ENCODE measurements at places on chromosomes 3 and 15. TPM values are rescaled to one million over a fixed set of nuclear protein-coding genes. Genes with fewer than 3 reads are reported as not detected.

Gene CBLB
- 78.9 TPM for total RNA-seq

Gene KBTBD8
- 7.4 TPM for total RNA-seq

Gene SCN10A
- not detected for total RNA-seq

Gene TLE3
- total RNA-seq = 109 TPM

- no peaks in the 10 kb centered on the region for H3K4me1 ChIP-seq
- H3K27me3 ChIP-seq = no peaks in the 10 kb centered on the region
- no peak for DNase-seq
- H3K4me3 ChIP-seq = no peak overlapping the region
Observed at GRCh38 chr3:33678073-33678472, 40.0 kb downstream of the CLASP2 start.

GRCh38 chr3:124076235-124076634 lies 84.3 kb upstream of the ROPN1 start:
- H3K36me3 ChIP-seq = no peaks in the 10 kb centered on the region
- H3K27me3 ChIP-seq = peaks cover 9% of the 10 kb centered on the region
- no peaks in the 10 kb centered on the region for H3K4me1 ChIP-seq
- DNase-seq = no peak

DNA sequence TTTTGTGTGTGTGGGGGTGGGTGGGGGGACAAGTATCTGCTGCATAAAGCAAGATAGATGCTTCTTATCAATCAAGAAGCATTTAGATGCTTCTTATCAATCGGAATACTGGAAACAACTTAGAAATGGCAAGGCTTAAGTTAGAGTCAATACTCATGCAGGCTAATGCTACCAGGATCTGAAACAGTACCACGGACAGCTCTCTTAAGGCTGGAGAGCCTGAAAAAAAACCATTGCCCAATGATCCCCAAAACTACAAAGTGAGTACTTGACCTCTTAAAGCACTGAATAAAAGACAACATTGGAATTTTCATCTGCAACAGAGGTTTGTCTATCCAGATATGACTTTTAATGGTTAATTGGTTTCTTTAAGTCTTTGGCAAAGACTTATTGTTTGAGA lies 262.3 kb downstream of the GAP43 start:
- no peaks in the 10 kb centered on the region for H3K4me1 ChIP-seq
- H3K27me3 ChIP-seq = peaks cover 9% of the 10 kb centered on the region
- no peak for DNase-seq
- no peaks in the 10 kb centered on the region for H3K36me3 ChIP-seq
- H3K27ac ChIP-seq = no peak overlapping the region

- H3K4me3 ChIP-seq = no peak overlapping the region
- H3K4me1 ChIP-seq = no peaks in the 10 kb centered on the region
- DNase-seq = no peak
- H3K27me3 ChIP-seq = peaks cover 12% of the 10 kb centered on the region
- no peaks in the 10 kb centered on the region for H3K36me3 ChIP-seq
- H3K27ac ChIP-seq = no peak overlapping the region
Observed at GRCh38 chr3:27253391-27253790, 115.8 kb downstream of the NEK10 start.

DNA sequence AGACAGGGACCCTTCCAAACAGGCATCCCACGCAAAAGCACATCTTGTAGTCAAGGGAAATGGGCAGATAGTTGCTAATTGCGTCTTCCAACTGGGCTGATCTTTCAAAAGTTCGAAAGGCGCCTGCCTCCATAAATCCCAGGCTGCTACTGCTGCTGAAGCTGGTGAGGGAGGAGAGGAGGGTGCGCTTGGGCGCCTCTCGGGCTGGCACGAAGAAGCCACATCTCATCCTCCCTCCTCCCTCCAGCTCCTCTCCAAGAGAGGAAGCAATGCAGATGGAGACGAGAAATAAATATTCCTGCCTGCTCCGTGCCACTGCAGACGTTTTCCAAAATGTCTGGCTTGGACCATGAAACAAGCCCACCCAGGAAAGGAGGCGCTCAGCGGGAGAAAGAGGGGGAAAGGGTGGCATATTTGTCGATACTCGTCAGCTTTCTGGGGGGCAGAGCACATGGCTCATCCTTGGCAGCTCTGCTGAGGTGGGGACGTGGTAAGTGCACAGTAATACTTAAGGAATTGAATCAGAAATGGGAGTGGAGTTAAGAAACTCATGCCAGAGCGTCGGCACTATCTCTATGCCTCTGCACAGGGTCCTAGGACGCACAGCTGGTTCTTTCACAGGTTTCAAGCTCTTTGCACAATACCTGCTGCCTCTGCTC lies 88.9 kb upstream of the FEZF2 start:
- no peaks in the 10 kb centered on the region for H3K36me3 ChIP-seq
- no peak overlapping the region for H3K4me3 ChIP-seq
- no peak for DNase-seq
- H3K27ac ChIP-seq = no peak overlapping the region
- H3K4me1 ChIP-seq = no peaks in the 10 kb centered on the region
- H3K27me3 ChIP-seq = no peaks in the 10 kb centered on the region

DNA sequence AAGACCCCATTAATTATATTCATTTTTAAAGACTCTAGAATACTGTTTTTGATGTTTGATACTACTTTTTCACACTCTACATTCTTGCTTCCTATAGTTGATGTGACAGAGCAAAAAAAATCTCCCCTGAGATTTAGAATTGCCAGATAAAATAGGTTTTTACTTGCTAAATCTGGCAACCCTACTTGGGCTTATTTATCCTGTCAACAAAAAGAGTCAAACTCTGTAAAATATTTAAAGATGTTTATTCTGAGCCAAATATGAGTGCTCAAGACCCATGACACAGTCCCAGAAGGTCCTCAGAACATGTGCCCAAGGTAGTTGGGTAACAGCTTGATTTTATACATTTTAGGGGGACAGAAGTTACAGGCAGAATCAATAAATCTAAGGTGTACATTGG lies 72.3 kb downstream of the DAPK2 start:
- no peak overlapping the region for H3K27ac ChIP-seq
- H3K27me3 ChIP-seq = no peaks in the 10 kb centered on the region
- no peaks in the 10 kb centered on the region for H3K36me3 ChIP-seq
- H3K4me3 ChIP-seq = no peak overlapping the region
- H3K4me1 ChIP-seq = peaks cover 22% of the 10 kb centered on the region

- H3K27ac ChIP-seq = no peak overlapping the region
- H3K36me3 ChIP-seq = no peaks in the 10 kb centered on the region
- peaks cover 3% of the 10 kb centered on the region for H3K27me3 ChIP-seq
- H3K4me3 ChIP-seq = no peak overlapping the region
- H3K4me1 ChIP-seq = no peaks in the 10 kb centered on the region
Observed at GRCh38 chr3:5227812-5228211, 40.3 kb downstream of the EDEM1 start.

GRCh38 chr15:37046876-37047614 lies 53.3 kb downstream of the MEIS2 start:
- no peak overlapping the region for H3K4me3 ChIP-seq
- no peaks in the 10 kb centered on the region for H3K36me3 ChIP-seq
- no peak overlapping the region for H3K27ac ChIP-seq
- H3K27me3 ChIP-seq = peaks cover 10% of the 10 kb centered on the region
- DNase-seq = no peak
- no peaks in the 10 kb centered on the region for H3K4me1 ChIP-seq

- no peak overlapping the region for H3K4me3 ChIP-seq
- H3K36me3 ChIP-seq = no peaks in the 10 kb centered on the region
- H3K27me3 ChIP-seq = peaks cover 5% of the 10 kb centered on the region
- H3K4me1 ChIP-seq = no peaks in the 10 kb centered on the region
- no peak for DNase-seq
- H3K27ac ChIP-seq = no peak overlapping the region
Observed at GRCh38 chr3:101193957-101194356, 126.4 kb downstream of the IMPG2 start.

GRCh38 chr3:148319161-148319915 lies 378.4 kb upstream of the AGTR1 start:
- no peaks in the 10 kb centered on the region for H3K27me3 ChIP-seq
- H3K36me3 ChIP-seq = no peaks in the 10 kb centered on the region
- no peak overlapping the region for H3K4me3 ChIP-seq
- H3K4me1 ChIP-seq = peaks cover 5% of the 10 kb centered on the region
- no peak for DNase-seq

GRCh38 chr15:39589815-39590644 lies 9.2 kb downstream of the THBS1 start:
- no peaks in the 10 kb centered on the region for H3K4me1 ChIP-seq
- no peaks in the 10 kb centered on the region for H3K27me3 ChIP-seq
- H3K27ac ChIP-seq = no peak overlapping the region
- H3K36me3 ChIP-seq = no peaks in the 10 kb centered on the region

DNA sequence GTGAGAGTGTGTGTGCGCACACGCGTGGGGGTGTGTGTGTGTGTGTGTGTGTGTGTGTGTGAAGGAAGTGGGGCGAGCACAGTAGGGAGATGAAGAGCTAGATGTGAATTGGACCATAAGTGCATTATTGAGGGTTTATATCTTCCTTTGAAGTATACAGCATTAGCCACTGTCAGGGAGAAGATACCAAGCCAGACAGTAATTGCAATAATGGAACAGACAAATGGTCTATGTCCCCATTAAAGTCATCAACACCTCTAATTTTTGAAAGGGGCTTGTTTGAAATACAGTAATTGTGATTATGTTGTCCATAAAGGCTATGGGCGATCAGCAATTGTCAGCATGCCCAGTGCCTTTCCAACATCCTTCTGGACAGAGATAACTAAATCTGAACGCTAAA lies 429.2 kb upstream of the NR2F2 start:
- no peak overlapping the region for H3K4me3 ChIP-seq
- H3K4me1 ChIP-seq = no peaks in the 10 kb centered on the region
- peaks cover 2% of the 10 kb centered on the region for H3K27me3 ChIP-seq
- no peak overlapping the region for H3K27ac ChIP-seq

DNA sequence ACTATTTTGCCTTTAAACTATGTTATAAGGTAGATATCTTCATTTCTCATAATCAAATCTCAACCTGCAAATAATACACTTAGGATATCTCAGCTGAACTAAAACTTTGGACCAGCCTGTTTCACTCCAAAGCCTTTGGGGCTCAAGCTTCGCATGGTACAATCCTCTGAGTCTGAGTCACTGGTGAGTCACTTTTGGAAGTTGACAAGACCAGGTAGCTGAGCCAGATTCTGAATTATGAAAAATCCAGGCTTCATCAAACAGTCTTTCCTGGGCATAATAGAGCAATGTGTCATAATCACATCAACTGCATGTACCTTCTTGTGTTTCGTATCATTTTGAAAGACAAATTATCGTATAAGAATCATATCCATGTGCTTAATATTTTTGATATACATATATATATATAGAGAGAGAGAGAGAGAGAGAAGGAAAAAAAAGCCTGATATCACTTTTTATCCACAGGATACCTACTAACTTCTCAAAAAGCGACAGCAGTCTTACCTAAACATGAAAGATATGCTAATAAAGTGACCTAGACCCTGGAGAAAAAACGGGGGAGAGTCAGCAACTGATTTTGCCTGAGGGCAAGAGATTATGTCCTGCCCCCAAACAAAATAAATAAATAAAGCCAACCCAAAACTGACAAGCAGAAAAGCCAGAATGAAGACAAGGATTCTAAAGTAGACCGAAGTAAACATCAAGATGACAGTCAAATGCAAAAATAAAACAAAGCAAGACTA lies 263.9 kb upstream of the TGFBR2 start:
- peak; percentile 59 for DNase-seq
- no peaks in the 10 kb centered on the region for H3K27me3 ChIP-seq
- H3K36me3 ChIP-seq = peaks cover 2% of the 10 kb centered on the region
- H3K4me1 ChIP-seq = peaks cover 64% of the 10 kb centered on the region
- no peak overlapping the region for H3K27ac ChIP-seq
